Liver (tissue), 10 donors: ENCODE measurements at places on chromosomes 13 and 19. TPM values are rescaled to one million over a fixed set of nuclear protein-coding genes. Genes with fewer than 3 reads are reported as not detected.

Gene C19orf33
- total RNA-seq, result 1.6 TPM

DNA sequence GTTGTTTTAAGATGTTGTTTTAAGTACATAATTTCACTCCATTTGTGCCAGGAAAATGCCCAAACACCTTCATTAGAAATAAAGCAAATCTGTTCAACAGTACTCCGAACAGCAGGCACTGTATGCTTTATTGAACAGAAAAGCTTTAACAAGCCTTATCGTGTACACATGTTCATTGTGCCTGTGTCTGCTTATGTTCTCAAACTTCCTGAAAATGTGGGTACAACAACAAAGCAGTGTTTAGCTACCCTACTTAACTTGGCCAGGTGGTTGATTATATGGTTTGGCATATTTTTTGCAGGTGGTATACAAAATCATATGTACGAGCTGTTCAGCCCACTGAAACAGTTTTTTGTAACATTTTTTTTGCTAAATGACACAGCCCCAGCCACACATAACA lies 718.0 kb downstream of the DACH1 start:
- H3K4me3 ChIP-seq, result no peak overlapping the region
- no peak overlapping the region for H3K27ac ChIP-seq
- no peaks in the 10 kb centered on the region for H3K27me3 ChIP-seq
- DNase-seq, result no peak
- no peaks in the 10 kb centered on the region for H3K4me1 ChIP-seq
- no peaks in the 10 kb centered on the region for H3K36me3 ChIP-seq

Gene DACT3
- 1.0 TPM for total RNA-seq

- H3K27ac ChIP-seq, result no peak overlapping the region
- no peaks in the 10 kb centered on the region for H3K4me1 ChIP-seq
- H3K27me3 ChIP-seq, result no peaks in the 10 kb centered on the region
- H3K4me3 ChIP-seq, result no peak overlapping the region
- peaks cover 3% of the 10 kb centered on the region for H3K36me3 ChIP-seq
Observed at GRCh38 chr19:38093587-38093986, 130.4 kb downstream of the DPF1 start.

GRCh38 chr19:15962319-15962718 lies 13.5 kb downstream of the OR10H4 start:
- no peaks in the 10 kb centered on the region for H3K27me3 ChIP-seq
- no peaks in the 10 kb centered on the region for H3K4me1 ChIP-seq
- no peak overlapping the region for H3K4me3 ChIP-seq

Gene ZNF486
- 2.8 TPM for total RNA-seq

GRCh38 chr13:28425793-28426192 lies 69.1 kb downstream of the FLT1 start:
- H3K27me3 ChIP-seq, result peaks cover 13% of the 10 kb centered on the region
- H3K4me1 ChIP-seq, result no peaks in the 10 kb centered on the region
- no peak overlapping the region for H3K27ac ChIP-seq
- no peak for DNase-seq
- no peaks in the 10 kb centered on the region for H3K36me3 ChIP-seq
- H3K4me3 ChIP-seq, result no peak overlapping the region

DNA sequence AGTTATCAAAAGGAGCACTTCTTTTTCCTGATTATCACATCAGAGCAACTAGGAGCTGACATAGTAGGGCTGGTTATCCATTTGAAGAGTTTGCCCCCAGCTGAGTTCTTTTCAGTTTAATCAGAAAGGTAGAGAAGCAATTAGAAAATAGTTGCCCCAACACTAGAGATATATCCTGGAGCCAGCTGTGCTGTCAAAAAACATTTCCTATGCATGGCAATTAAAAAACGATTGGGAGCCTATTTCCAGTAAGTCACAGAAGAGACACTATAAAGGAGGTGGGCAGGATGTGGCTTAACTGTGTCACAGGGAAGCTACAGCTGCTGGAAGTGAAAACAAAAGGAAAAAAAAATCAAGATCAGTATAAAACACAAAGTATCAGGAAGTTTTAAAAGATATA lies 155.7 kb upstream of the SLITRK1 start:
- H3K27ac ChIP-seq, result no peak overlapping the region
- H3K36me3 ChIP-seq, result no peaks in the 10 kb centered on the region
- no peak overlapping the region for H3K4me3 ChIP-seq
- peaks cover 3% of the 10 kb centered on the region for H3K27me3 ChIP-seq
- no peaks in the 10 kb centered on the region for H3K4me1 ChIP-seq

DNA sequence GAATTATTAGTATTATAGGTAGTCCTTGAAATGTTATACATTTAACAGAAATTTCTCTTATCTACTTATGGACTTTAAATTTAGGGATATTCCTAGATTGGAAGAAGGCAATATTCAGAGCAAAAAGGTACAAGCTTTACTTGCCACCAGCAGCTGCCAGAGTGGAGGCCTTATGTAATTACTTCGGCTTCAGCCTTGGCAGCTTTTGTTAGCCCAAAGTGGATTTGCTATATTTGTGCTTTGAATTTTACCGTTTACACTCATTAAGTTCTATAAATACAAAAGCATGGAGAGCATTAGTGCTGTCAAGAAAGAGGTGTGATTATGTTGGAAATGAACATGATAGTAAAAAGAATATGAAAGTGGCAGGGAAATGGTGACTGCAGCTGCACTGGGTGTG lies 319.9 kb downstream of the ATP8A2 start:
- DNase-seq, result no peak
- H3K36me3 ChIP-seq, result no peaks in the 10 kb centered on the region
- H3K27me3 ChIP-seq, result no peaks in the 10 kb centered on the region
- no peak overlapping the region for H3K27ac ChIP-seq
- no peaks in the 10 kb centered on the region for H3K4me1 ChIP-seq

Gene MIA
- total RNA-seq, result 0.42 TPM

DNA sequence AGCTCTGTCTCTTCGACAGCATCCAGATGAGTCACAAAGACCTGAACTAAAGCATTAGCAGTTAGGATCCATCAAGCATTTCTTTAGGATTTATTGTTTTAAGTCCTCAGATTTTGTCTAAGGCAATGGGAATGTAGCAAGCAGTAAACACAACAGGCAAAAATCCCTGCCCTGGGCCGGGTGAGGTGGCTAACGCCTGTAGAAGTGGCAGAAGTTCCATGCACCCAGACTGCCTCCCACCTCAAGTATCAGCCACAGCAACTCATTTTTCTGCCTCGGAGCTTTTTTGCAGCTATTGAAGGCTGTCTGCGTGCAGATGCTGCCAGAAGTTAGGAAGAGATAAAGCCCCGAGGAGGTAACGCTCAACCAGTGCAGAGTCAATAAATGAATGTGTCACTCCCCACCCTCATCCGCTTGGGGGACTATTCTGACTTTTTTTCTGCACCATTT lies 47.1 kb upstream of the MRI1 start:
- H3K4me3 ChIP-seq, result no peak overlapping the region
- H3K4me1 ChIP-seq, result no peaks in the 10 kb centered on the region
- H3K36me3 ChIP-seq, result no peaks in the 10 kb centered on the region
- no peak for DNase-seq

DNA sequence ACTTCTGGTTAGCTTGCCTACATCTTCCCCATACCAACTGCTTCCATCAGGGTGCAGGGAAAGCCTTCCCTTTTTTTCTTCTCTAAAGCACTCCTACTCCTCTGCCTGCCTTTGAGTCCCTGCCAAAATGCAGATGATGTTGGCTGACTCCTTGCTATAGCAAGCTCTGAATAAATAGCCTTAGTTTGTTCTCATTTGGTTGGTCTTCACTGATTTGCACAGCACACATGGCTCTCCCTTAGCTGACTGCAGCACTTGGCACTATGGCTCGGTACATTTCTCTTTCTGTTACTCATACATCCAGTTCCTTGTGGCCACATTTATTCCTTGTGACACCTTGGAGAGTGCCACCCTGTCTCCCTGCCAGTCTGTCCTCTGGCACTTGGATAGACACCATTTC lies 249.8 kb downstream of the DCLK1 start:
- H3K4me3 ChIP-seq, result no peak overlapping the region
- H3K4me1 ChIP-seq, result no peaks in the 10 kb centered on the region
- H3K36me3 ChIP-seq, result no peaks in the 10 kb centered on the region
- H3K27ac ChIP-seq, result no peak overlapping the region
- no peak for DNase-seq
- H3K27me3 ChIP-seq, result no peaks in the 10 kb centered on the region

GRCh38 chr13:43720780-43721397 lies 65.9 kb downstream of the ENOX1 start:
- no peak for DNase-seq
- no peaks in the 10 kb centered on the region for H3K27me3 ChIP-seq
- no peaks in the 10 kb centered on the region for H3K36me3 ChIP-seq
- no peak overlapping the region for H3K4me3 ChIP-seq

GRCh38 chr13:31114641-31115040 lies 47.1 kb downstream of the HSPH1 start:
- H3K27ac ChIP-seq, result no peak overlapping the region
- no peaks in the 10 kb centered on the region for H3K36me3 ChIP-seq
- no peak for DNase-seq
- H3K4me3 ChIP-seq, result no peak overlapping the region
- H3K27me3 ChIP-seq, result no peaks in the 10 kb centered on the region
- H3K4me1 ChIP-seq, result no peaks in the 10 kb centered on the region

- H3K27ac ChIP-seq, result no peak overlapping the region
- H3K4me1 ChIP-seq, result peaks cover 2% of the 10 kb centered on the region
- H3K4me3 ChIP-seq, result no peak overlapping the region
- no peaks in the 10 kb centered on the region for H3K27me3 ChIP-seq
Observed at GRCh38 chr13:32299893-32300292, 15.3 kb downstream of the ZAR1L start.

Gene SIGLEC8
- 0.09 TPM for total RNA-seq

DNA sequence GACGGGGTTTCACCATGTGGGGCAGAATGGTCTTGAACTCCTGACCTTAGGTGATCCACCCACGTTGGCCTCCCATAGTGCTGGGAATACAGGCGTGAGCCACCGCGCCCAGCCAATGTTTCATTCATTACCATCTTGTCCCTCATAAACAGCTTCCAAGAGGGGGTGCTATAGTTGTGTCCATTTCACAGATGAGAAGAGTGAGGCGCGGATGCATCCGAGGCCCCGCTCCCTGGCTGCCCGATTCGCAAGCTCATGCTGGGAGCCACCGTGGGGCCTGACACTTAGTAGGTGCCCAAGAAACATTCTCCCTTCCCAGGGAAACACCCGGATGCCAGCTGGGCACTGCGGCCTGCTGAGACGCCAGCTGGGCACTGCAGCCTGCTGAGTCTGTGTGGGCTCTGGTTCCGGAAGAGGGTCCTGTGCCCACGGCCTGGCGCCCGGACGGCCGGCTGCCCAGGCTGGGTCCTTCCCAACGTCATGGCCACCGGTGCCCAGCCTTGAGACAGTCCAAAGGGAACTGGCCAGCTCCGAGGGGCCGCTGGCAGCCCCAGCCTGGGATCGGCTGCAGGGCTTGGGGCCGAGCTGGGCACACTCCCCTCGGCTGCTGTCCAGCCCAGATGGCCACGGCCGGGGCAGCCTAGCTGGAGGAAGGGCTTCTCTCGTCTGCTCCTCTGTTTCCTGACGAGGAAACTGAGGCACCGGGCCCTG lies 54.7 kb downstream of the NFIC start:
- no peak overlapping the region for H3K27ac ChIP-seq
- H3K4me1 ChIP-seq, result peaks cover 22% of the 10 kb centered on the region
- DNase-seq, result no peak
- H3K4me3 ChIP-seq, result no peak overlapping the region
- H3K27me3 ChIP-seq, result no peaks in the 10 kb centered on the region

Gene IGFL3
- total RNA-seq, result not detected

DNA sequence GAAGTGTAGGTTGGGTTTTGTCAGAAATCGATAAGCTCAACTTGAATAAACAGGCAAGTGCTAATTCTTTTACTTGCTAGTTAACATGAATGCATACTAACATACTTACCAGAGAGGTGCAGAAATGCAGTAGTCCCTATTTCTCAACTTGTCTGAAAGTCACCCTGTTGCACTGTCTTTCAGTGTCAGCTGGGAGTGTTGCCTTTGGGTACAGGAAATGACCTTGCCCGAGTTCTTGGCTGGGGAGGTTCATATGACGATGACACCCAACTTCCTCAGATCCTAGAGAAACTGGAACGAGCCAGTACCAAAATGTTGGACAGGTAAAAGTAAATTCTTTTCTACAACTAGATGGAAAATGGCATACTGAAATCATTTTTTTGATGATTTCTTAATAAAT lies 103.5 kb upstream of the AKAP11 start:
- no peaks in the 10 kb centered on the region for H3K4me1 ChIP-seq
- DNase-seq, result no peak
- no peaks in the 10 kb centered on the region for H3K27me3 ChIP-seq
- H3K27ac ChIP-seq, result no peak overlapping the region
- no peaks in the 10 kb centered on the region for H3K36me3 ChIP-seq

- H3K27ac ChIP-seq, result no peak overlapping the region
- H3K27me3 ChIP-seq, result no peaks in the 10 kb centered on the region
- H3K36me3 ChIP-seq, result no peaks in the 10 kb centered on the region
- peaks cover 6% of the 10 kb centered on the region for H3K4me1 ChIP-seq
- H3K4me3 ChIP-seq, result no peak overlapping the region
- DNase-seq, result no peak
Observed at GRCh38 chr13:99892196-99892613, 79.4 kb downstream of the ZIC5 start.

DNA sequence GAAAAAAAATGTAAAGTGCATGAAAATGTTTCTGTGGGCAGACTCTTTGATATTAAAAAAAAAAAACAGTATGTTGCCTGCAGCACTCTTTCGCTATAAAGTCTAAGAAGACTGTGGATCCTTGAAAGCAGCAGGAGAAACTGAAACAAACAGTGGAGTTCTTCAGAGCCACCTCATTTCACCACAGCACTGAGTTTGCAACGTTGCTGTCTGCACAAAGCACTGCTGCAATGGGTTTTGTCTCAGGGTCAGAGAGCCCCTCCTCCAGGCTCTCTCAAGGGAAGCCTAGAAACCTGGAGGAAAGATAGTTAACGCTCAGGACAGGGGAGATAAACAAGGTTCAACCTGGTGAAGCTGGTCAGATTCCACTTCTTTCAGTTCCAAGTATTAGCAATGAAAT lies 248.7 kb downstream of the EFNB2 start:
- no peak overlapping the region for H3K4me3 ChIP-seq
- no peaks in the 10 kb centered on the region for H3K36me3 ChIP-seq
- no peak for DNase-seq
- no peak overlapping the region for H3K27ac ChIP-seq
- H3K27me3 ChIP-seq, result no peaks in the 10 kb centered on the region
- H3K4me1 ChIP-seq, result no peaks in the 10 kb centered on the region

GRCh38 chr13:103952183-103952582 lies 886.0 kb upstream of the SLC10A2 start:
- no peak overlapping the region for H3K4me3 ChIP-seq
- no peaks in the 10 kb centered on the region for H3K27me3 ChIP-seq
- H3K36me3 ChIP-seq, result no peaks in the 10 kb centered on the region
- H3K4me1 ChIP-seq, result no peaks in the 10 kb centered on the region
- H3K27ac ChIP-seq, result no peak overlapping the region
